Mammary epithelial cell (primary cell): ENCODE measurements at places on chromosomes 7 and 10.

DNA sequence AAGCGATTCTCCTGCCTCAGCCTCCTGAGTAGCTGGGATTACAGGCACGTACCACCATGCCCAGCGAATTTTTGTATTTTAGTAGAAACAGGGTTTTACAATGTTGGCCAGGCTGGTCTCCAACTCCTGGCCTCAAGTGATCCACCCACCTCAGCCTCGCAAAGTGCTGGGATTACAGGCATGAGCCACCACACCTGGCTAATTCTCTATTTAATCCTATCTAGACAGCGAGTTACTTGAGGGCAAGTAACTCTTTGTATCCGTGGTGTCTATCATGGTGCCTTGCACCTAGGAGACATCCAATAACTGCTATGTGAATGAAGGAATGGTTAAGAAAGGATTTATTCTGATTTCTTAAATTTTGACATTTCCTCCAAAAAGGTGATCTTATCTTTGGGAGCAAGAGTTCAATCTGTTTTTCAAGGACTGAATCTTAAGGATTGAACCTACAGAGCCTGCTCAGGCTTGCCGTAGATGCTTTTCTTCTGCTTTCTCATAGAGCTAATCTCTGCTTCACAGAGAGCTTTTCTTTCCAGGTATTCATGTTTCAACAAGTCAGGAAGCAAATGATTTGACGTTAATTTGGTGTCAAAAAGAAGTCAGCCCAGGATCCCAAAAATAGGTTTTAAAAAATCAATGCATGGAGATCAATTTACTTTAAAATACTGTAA lies 101.6 kb downstream of the CUL2 start:
- DNase-seq: peak; percentile 81

GRCh38 chr10:52488606-52489485 lies 174.8 kb downstream of the DKK1 start:
- peak; percentile 36 for DNase-seq

GRCh38 chr7:145957160-145957890 lies 159.3 kb upstream of the CNTNAP2 start:
- DNase-seq: no peak

DNA sequence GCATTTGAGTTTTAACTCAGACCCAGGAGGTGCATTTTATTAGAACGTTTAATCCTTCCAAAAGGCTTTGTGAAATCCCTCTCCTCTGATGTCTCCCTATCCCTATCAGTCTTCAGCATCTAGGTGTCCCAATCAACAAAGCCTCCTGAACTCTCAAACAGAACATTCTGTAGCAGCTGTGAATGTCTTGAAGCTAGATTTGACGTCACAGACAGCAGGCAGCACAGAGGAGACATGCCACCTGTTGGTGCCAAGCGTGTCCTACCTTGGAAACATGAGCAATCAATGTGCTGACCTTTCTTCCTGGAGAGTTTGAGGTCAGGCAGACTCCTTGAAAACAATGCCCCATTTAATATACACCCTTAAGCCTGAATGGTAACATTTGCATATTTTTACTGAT lies 125.5 kb downstream of the RNLS start:
- no peak for DNase-seq

DNA sequence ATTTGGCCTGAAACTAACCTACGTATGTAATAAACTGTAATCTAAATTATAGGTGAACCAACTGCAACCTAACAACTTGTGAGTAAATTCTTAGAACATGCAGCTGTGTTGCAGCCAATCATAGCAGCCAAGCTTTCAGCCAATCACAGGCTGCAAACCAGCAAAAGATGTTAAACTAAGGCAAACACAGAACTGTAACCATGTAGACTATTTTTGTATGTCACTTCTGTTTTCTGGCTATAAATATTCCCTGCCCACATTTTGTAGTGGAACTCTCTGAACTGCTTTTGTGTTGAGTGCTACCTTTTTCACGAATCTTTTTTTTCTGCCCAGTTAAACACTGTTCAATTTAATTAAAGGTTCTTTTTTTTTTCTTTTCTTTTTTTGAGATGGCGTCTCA lies 28.2 kb upstream of the ZPBP start:
- DNase-seq: no peak

DNA sequence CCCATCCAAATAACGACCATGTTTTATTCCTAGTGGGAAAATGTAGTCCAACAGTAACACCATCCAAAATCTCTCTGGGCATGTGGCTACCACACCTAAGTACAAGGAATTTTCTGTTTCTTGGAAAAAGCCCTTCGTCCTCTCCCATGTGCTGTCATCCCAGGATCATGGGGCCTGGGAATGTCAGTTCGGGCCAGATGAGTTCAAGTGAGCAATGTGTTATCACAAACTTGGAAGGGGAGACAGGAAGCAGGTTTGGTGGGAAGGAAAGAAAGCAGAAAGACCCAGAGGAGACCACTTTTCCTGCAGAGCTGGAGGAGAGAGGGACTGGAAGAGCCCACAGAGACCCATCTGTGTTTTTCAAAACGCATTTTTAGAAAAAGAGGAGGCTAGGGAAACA lies 110.8 kb downstream of the PLXNA4 start:
- no peak for DNase-seq

DNA sequence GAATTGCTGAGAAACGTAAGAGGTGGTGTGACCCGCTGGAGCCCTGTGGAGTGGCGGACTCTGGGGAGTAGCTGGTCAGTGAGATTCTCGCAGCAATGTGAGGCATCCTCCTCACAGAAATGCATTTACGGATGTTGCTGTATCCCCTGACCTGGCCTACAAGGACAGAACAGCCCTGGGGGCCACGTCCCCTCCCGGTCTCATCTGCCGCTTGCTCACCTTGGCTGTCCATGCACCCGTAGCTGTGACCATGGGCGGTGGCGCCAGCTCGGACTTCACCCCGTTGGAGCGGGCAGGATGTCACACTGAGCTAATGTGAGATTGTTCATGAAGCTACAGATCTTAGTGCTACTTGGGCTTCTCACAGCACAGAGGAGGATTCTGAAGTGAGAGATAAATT lies 193.8 kb downstream of the EBF3 start:
- no peak for DNase-seq

- DNase-seq: no peak
Observed at GRCh38 chr7:82347808-82348207, 95.8 kb downstream of the CACNA2D1 start.

GRCh38 chr10:59285073-59285472 lies 77.3 kb downstream of the FAM13C start:
- no peak for DNase-seq

DNA sequence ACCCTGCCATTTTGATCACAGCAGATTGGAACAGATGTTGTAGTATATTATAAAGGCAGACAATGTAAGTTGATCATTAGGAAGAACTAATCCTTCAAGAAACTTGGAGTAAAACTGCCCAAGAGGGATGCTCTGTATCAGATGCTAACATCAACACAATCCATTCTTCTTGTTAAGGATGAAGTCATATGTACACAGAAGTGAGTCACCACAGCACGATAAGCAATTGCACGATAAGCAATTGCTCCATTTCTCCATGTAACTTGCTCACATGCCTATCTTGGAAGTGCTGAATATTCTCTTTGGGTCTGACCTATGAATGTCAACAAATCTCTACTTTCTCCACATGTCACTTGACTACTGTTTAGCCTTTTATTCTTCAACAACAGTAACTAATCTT lies 41.5 kb upstream of the DMTF1 start:
- peak; percentile 26 for DNase-seq

DNA sequence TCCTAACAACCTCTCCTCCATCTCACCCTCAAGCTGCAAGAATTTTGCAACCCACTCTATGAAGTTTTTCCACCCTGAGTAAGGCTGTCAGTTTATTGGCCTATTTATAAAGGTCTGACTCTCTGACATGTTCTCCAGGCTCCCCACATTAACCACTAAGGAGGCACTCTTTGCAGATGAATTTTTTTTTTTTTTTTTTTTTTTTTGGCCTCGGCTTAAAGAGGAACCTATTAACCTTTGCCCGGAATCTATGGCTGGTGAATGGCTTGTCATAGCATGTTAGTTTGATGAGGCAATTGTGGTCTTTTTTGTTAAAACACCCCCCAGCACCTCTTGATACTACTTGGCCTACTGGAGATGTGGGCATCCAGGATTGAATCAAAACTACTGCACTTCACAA lies 57.1 kb downstream of the TBXAS1 start:
- peak; percentile 75 for DNase-seq

- peak; percentile 62 for DNase-seq
Observed at GRCh38 chr10:73857446-73857845, 16.9 kb downstream of the CAMK2G start.

DNA sequence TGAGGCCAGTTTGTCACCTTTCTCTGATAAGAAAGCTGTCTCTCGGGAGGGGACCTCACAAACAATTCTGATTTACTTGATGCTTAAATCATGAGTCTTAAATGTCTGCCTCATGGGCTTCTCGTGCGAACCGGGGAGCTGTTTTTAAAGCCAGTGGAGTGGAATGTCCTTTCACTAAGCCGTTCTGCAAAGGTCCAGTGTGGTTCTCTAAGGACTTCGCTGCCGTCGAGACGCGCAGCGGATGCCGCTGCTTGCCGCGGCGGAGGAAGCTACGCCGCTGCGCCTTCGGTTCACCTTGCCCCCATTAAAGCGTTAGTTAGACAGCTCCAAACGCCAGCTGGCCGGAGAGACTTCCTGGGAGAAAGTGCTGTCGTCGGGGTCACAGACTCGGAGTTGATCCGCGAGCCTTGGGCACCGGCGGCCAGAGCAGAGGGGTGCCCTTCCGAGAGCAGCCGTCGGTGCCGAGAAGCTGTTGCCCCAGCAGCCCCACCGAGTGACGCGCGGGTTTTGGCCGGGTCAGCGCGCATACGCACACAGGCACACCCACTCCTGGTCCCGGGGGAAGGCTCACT lies 1.3 kb upstream of the HMX3 start:
- no peak for DNase-seq

- DNase-seq: no peak
Observed at GRCh38 chr7:128091106-128091505, 59.9 kb upstream of the LRRC4 start.

DNA sequence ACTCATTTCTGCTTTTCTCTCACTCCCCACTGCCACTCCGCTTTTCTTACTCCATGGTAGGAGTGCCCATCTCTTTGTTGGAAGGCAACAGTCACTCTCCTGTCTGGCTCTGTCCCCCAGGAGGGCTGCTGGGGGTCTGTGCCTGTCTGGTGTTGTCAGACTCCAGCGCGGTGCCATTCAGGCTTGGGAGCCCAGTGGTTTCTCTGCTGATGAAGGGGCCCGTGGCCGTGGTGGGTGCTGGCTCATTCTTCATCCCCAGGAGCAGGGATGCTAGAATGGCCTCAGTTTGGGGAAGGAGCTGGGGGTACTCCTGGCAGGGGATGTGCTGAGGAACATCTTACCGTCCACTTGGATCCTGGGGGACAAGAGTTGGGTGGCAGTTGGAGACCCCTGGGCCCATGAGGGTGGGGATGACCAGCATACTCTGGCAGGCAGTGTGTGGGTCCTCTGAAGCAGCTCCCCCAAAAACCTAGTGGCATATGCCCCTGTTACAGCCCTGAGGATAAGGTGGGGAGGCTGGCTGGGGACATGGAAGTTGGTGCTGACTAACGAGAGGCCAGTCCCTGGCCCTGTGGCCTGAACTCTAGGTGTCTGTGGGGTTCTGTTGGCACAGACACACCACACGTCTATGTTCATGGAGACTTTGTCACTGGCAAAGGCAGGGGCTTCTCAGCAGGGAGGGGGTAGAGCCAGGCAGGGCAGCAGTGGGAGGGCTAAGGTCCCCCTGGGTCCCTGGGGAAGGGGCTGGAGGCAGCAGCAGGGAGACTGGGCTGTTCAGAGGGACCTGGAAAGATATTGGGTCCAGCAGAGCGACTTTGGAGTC lies 102.8 kb upstream of the RET start:
- no peak for DNase-seq

GRCh38 chr10:92729886-92730285 lies 40.1 kb downstream of the HHEX start:
- no peak for DNase-seq

DNA sequence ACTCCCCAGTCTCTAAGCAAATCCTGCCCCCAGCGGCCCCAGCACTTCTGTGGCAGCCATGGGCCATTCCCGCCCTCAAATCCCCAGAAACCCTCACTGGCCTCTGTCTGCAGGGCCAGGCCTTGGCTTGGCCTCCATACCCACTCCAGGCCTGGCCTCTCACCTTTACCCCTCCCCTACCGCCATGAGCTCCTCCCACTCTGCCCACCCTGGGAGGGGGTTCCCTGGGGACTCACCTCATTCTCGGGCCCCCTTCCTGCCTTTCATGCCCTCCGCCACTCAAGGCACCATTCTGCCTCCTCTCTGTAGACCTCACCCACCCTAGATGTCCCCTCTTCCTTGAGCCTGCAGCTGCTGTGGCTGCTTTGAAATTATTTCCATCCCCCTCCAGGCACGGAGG lies 41.0 kb downstream of the PRF1 start:
- no peak for DNase-seq

DNA sequence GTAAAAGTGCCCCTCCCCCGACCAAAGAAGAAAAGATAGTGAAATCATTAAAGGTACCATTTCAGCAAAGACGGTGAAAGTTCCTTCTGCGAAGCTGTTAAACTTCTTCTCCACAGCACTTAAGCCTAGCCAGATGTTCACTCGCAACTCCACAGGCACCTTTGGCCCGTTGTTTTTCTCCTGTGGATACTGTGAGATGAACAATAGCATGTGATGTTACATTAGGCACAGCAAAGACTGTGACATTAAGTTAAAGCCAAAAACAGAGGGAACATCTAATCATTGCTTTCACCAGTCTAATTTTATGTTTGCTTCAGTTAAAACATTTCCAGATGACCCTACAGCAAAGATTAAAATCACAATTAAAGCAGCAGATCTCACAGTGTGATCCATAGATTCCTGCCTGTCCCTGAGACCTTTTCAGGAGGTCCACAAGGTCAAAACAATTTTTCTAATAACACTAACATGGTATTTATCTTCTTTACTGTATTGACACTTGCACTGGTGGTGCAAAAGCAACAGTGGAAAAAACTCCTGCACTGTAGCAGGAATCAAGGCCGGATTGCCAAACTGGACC lies 112.5 kb downstream of the MYOF start:
- DNase-seq: no peak

- DNase-seq: no peak
Observed at GRCh38 chr7:22864301-22864700, 41.7 kb upstream of the TOMM7 start.

GRCh38 chr7:156456503-156457115 lies 184.0 kb upstream of the RNF32 start:
- no peak for DNase-seq

DNA sequence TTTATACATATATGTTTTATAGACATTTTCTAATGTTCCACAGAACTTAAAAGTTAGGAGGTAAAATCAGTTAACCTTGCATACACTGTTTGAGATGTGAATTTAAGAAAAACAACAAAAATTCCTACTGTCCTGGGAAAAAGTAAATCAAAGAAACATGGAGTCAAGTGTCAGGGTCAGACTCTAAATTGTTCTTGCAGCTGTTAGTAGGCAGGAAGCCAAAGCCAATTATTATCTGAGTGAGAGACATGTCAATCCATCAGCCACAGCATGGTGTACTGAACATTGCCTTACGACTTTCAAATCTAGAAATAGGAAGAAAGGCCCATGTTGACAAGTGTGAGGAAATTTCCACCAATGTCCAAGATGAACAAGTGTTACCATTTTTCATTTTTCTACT lies 461.2 kb upstream of the MBL2 start:
- no peak for DNase-seq
